ENCODE measurements at places on chromosomes 7 and 10. TPM values are rescaled to one million over a fixed set of nuclear protein-coding genes. Genes with fewer than 3 reads are reported as not detected.

DNA sequence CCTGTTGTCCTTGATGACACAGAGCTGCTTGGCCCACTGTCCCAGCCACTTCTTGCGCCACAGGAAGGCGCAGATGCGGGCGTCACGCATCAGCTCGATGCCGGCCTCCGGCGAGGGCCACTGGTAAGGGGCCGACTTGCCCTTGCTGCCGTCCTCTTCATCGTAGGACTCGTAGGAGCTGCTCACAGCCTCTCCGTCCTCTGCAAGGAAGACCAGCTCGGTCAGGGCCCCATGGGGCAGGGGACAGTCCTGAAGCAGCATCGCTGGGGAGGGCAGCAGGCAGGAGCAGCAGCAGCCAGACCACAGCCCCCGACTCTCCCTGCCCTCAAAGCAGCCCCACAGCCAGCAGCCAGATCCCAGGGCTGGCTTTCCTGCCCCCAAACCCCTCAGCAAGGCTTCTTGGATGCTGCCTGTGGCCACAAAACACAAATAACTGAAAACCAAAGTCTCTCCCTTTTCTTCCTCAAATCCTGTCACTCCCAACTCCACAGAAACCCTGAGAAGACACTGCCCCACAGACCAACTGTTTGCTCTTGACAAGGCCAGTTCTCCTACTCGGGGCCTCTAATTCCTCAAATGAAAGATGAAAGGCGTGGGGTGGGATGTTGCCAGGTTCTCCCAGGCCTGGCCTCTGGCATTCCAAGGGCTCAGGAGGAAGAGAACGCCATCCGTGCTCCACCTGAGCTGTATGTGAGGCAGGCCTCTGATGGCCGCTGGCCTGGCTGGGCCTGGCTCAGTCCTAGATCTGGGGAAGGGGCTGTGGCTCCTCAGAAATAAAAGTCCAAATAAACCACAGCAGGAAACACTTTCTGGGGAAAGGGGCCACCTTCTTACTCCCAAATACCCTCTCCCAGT lies 76.7 kb downstream of the VWA2 start:
- no peak for DNase-seq

- DNase-seq, result no peak
These were observed 150.5 kb upstream of the PPP2R2D start for GRCh38 chr10:131750171-131750895.

- no peak for DNase-seq
These were observed 16.4 kb downstream of the PTTG1IP2 start for GRCh38 chr7:90485734-90486316.

- DNase-seq, result no peak
These were observed 124.3 kb upstream of the PDE1C start for GRCh38 chr7:32194537-32194936.

GRCh38 chr10:116110736-116111135 lies 162.3 kb downstream of the GFRA1 start:
- DNase-seq, result no peak

COA1 gene
- 70.9 TPM for polyA plus RNA-seq

GRCh38 chr10:4638099-4638498 lies 187.9 kb upstream of the AKR1E2 start:
- no peak for DNase-seq

GRCh38 chr7:14144109-14144508 lies 154.6 kb upstream of the ETV1 start:
- DNase-seq, result no peak

CDNF gene
- 2.6 TPM for polyA plus RNA-seq

CADPS2 gene
- polyA plus RNA-seq, result 67.2 TPM

MYPN gene
- 0.11 TPM for polyA plus RNA-seq

EPO gene
- polyA plus RNA-seq, result not detected

C10orf67 gene
- polyA plus RNA-seq, result 2.0 TPM

DNA sequence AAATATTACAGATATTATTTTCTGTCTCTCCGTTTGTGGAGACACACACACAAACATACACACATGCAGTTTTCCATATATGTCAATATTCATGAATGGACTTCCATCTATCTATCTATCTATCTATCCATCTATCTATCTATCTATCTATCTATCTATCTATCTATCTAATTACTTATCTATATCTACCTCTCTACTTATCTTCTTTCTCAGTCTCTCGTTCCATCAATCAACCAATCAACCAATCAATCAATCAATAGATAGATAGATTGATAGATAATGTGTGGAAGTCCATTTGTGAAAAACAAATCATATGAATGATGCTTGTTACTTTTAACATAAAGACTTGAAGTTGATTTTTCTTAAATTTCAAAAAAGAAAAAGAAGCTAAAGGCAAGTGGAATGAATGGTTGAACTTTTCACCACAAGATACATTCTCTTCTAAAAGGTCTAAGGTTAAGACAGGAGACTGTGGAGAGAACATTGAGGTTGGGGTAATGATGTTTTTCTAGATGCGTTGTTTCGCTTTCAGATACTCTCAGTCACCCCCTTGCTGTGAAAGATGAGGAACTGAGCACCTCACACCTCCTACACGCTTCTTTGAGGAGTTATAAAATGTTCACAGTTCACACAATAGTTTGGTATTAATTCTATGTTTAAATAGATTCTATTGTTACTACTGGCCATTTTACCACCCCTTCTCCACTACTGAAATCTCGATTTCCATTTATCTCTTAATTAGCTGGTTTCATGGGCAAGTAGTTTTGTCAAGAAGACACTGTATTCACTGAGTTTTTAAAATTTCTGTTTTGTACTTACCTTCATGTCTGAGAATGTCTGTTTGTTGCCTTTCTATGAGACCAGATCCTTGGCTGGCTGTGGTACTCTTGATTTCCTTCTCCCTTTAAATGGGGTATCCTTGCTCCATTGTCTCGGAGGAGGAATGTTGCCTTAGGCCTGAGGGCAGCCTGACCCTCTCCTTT lies 114.1 kb downstream of the EMX2 start:
- DNase-seq, result no peak

DNA sequence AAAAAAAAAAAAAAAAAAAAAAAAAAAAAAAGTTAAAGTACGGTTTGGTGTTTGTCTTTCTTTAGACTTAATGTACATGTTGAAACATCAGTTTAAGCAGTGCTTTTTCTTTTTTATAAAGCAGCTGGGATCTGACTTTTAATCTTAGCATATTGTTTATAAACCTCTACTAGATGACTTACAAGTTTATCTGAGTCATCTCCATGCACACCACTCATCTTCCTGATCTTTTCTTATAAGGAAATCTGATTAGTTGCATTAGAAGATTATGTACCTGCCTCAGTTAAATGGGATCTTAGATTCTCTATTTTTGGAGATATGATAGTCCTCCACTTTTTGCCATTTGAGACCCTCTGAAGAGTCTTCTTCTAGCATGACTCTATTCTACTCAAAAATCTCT lies 391.9 kb upstream of the LRGUK start:
- DNase-seq, result no peak

AKR1D1 gene
- polyA plus RNA-seq, result 0.20 TPM

DNA sequence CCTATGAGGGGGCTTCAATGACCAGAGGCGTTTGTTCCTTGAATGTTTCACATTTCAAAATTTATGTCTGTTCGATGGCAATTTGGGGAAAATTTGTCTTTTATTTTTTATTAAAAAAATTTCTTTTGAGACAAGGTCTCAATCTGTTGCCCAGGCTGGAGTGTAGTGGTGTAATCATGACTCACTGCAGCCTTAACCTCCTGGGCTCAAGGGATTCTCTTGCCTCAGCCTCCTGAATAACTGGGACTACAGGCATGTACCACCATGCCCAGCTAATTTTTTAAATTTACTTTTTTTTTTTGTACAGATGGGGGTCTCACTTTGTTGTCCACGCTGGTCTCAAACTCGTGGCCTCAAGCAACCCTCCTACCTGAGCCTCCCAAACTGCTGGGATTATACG lies 39.7 kb downstream of the OTUD1 start:
- no peak for DNase-seq

GRCh38 chr10:118314882-118315281 lies 27.2 kb downstream of the FAM204A start:
- DNase-seq, result no peak

DNA sequence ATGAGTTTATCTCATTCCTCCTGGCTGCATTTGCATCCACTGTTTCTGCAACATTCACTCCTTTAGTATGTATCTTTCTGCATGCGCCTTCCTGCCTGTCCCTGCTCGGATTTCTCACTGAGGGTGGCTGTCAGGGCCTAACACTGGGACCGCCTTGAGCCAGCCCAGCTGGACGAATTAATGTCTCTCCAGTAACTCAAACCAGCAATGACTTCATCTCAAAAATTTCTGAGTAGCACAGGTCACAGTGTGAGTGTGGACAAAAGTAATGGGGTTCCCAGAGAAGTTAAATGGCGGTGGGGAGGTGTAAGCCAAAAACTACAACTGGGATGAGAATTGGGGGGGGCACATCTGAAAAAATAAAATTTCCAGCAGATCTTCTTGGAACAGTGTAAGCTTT lies 444.0 kb upstream of the MGMT start:
- DNase-seq, result no peak

GRCh38 chr10:96955794-96956193 lies 123.7 kb downstream of the LCOR start:
- no peak for DNase-seq

DNA sequence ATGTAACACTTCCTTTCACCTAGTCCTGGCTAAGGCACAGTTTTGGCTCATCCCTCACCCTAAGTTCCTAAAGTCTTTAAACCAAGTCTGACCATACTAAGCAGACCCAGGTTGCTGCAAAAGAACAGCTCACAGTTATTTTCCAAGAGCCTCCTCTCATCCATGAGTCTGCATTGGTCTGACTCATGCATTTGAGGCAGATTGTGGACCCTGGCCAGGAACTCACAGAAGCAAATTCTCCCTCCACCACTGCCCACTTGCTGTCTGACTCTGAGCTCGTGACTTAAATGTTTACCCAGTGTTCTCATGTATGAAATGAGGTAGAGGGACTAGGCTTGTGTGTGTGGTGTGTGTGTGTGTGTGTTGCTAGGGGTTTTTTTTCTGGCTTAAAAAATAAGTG lies 1272.8 kb downstream of the TYW1 start:
- DNase-seq, result no peak

ARF5 gene
- 188 TPM for polyA plus RNA-seq

FAM25A gene
- not detected for polyA plus RNA-seq

- DNase-seq, result no peak
These were observed 4.8 kb upstream of the KCNIP2 start for GRCh38 chr10:101848408-101848807.

GRCh38 chr10:89301232-89301631 lies 614 bp upstream of the IFIT2 start:
- DNase-seq, result no peak

MYO1G gene
- polyA plus RNA-seq, result 0.47 TPM

DNA sequence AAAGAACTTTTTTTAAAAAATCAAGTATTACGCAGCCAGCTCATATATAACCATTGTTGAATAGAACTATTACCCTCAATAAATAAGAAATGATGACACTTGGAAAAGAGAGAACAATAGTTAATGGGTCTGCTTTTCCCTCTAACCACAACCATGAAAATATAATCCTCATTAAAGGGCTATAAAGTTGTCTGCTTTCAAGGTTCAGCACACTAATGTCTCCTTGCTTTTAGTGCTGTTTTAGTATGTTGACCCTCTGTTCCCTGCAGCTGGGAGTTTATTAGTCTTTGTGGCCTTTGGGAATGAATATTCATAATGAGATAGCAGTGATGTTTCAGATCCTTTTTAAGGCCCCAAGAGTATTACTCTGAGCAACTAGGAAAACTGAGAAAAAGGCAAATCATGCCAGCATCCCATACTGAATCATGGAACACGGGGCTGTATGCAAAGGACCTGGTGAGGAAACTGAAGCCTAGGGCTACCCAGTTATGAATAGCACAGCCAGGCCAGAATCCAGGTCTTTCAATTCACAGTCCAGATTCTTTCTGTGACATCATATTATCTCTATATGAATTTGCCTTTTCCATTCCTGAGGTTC lies 332.0 kb upstream of the LRGUK start:
- no peak for DNase-seq

GRCh38 chr7:34471844-34472243 lies 186.2 kb upstream of the NPSR1 start:
- DNase-seq, result no peak

DNA sequence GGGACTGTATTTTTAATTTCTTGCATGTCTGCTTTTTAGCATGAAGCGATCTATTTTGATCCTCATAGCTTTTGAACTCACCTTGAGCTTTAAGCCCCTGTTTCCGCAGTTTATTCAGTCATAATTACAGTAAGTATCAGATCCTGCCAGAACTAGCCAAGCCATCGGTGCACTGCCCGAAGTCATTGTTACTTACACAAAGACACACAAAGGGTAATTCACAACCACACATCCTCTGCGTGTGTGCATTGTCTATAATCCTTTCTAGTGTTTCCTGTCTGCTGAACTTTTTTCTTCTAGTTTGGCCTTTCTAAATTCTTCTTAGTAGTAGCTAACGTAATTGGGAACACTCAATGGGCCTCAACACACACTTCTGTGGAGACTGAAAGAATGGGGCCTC lies 133.0 kb downstream of the SFMBT2 start:
- no peak for DNase-seq

DNA sequence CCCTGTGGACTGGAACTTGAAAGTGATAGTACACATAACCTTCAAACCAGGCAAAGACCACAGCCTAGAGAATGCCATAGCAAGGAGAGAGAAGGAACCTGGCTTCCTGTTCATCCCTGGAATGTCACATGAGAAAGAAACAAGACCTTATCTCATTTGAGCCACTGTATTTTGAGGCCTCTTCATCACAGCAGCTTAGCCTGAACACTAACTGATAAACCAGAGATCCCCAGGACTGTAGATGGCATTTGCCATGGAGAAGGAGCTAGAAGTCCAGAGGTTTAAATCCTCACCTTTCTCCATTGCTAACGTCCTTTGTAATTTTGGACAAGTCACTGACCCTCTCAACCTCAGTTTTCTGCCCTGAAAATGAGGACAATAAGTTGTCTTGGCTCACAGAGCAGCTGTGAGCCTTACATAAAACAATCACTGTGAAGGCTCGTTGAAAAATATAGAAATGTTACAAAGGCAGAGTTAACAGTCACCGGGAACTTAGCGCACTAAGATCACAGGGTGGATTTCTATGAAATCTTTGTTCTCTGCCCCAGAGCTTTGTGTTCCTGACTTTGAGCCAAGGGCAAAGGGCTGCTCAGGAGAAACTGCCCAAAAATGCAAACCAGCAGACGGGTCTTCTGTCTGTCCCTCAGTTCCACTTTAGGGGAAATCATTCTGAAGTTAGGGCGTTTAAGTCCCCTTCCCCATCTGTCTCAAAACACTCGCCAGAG lies 197.0 kb downstream of the USP6NL start:
- no peak for DNase-seq

OPALIN gene
- polyA plus RNA-seq, result not detected

DNA sequence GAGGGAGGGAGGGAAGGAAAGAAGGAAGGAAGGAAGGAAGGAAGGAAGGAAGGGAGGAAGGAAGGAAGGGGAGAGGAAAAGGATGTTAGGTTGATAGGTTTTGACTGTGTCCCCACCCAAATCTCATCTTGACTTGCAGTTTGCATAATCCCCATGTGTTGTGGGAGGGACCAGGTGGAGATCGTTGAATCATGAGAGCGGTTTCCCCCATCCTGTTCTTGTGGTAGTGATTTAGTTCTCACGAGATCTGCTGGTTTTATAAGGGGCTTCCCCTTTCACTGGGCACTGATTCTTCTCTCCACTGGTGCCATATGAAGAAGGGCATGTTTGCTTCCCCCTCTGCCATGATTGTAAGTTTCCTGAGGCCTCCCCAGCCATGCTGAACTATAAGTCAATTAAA lies 15.1 kb upstream of the NUDCD3 start:
- no peak for DNase-seq

GRCh38 chr10:129224065-129224464 lies 243.0 kb upstream of the MGMT start:
- no peak for DNase-seq

All from renal cortex interstitium (tissue), 15 donors.